ENCODE measurements at places on chromosomes 2 and 18.
A peak's percentile ranks its signal among the peaks of the same experiment; 100 is the strongest.

DNA sequence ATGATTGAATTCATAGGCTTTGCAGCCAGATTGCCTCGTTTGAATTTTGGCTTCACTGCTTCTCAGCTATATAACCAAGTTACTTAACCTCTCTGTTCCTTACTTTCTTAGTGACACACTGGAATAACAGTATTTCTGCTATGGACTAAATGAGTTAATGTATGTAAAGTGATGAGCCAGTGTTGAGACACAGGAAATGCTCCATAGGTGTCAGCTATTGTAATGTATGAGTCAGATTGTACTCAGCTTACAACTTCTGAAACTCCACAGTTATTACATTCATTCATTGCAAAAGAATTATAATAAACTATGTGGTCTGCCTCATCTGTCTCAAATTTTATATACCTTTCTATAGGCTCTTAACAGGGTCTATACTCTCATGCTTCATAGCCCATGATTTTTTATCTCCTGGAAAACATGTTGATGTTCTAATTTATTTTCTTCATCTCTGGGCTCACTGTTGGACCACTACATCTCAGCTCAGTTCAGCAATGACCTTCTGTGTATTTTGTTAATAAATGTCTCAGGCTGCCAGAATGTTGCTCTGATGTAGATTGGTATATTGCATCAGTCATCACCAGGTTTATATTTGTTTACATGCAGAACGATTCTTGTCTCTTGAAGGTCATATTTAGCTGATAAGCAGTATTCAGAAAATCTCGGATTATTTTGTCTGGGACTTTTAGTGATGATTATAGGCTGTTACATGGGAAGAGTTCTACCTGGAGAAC is 76.2 kb downstream of the MAP3K20 start:
- peak; percentile 61 for DNase-seq

- no peak for DNase-seq
Measured at GRCh38 chr2:109204412-109204811, 75.4 kb downstream of the SH3RF3 start.

DNA sequence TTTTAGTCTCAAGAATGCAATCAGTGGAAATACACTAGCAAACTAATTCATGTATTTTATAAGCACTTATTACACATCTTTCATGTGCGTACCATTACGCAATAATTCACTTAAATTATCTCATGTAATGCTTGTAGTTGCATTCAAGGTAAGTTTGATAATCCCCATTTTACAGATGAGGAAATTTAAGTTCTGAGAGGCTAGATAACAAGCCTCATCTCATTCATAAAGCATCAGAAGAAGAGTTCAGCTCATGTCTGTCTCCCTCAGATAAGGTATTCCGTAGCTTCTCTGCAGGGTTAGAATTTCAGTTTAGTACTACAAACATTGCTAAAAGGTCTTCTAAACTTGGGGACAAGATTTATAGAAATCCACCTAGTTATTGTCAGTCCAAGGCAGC is 47.8 kb downstream of the HNMT start:
- DNase-seq, result no peak

GRCh38 chr2:188201639-188202038 is 90.0 kb upstream of the GULP1 start:
- DNase-seq, result no peak

GRCh38 chr18:33755931-33756560 is 178.0 kb downstream of the ASXL3 start:
- peak; percentile 95 for DNase-seq

- no peak for DNase-seq
Measured at GRCh38 chr2:240649331-240649730, 24.1 kb downstream of the GPR35 start.

- no peak for DNase-seq
Measured at GRCh38 chr2:805664-806063, 128.5 kb upstream of the TMEM18 start.

DNA sequence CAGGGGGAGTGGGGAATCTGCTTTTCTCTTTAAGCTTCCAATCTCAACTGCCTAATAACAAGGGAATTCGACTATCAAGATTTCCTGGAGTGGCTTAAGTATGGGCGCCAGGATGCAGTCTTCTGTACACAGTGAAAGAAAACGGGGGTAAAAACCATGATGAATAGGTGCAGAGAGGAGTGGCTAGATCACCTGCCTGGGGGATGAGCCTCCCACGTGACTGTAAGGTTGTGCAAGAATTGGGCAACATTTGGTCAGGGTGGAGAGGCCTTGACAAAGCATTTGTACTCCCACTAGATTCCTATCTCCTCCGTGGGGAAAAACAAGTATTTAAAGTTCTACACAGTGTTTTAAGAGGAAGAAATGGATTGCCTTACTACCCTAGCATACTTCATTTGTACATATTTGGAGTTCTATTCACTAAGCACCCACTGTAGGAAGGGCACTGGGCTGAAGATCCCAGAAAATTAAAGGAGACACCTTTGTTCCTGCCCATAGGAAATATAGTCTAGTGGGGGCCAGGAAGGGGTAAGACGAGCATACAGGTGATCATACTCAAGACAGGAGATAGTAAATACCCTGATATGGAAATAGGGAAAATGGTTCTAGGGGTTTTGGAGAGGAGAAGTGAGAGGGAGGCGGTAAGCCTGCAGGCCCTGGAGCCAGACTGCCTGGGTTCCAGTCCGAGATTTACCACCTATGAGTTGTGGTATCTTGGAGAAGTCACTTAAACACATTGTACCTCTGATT is 29.2 kb downstream of the EPAS1 start:
- DNase-seq, result no peak

GRCh38 chr18:79545255-79545654 is 134.3 kb upstream of the CTDP1 start:
- DNase-seq, result no peak

GRCh38 chr18:37270038-37270665 is 295.4 kb downstream of the CELF4 start:
- DNase-seq, result peak; percentile 36

DNA sequence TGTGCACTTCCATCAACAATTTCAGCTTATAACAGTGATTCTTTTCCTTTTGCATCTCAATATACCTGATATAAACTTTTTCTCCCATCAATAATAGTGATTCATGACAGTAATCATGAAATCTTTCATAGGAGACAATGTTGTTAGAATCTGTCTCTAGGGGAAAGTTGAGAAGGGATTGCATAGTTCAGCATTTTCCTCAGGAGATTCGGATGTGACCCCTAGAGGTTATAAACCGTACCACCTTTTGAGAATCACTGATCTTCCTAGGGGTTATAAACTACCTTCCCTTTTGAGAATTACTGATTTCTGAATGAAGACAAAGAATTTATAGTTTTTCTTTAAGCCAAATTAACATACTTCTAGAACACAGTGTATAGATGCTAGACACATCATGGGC is 53.0 kb upstream of the GALNT3 start:
- no peak for DNase-seq

- DNase-seq, result no peak
Measured at GRCh38 chr2:55047677-55048299, 2.5 kb downstream of the RTN4 start.

DNA sequence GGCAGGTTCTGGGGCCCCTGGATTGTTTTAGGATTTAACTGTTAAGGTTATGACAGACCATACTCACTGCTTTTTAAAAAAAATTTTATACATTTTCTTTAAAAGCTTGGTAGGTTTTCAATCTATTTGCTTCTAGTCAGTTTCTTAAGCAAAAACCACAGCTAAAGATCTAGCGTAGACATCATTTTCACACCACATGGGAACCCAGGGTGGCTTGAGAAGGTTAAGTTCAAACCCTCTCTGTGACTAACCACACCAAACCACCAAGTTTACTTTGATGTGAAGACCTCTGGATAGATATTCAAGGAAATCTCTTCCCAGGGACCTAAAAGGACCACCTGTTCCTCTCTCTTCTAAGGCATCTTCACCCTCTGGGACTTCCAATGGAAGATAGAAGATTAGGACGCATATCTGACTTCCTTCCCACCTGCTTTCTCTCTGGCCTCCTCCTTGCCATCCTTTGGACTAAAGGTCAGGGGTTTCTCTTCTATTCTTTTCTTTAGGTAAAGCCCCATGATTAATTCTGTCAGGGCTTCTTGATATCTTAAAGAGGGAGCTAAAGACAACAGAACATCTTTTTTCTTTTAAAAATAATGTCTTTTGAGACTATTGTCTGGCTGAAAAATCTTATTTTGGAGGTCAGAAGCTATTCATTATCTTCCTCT is 32.3 kb downstream of the FOSL2 start:
- DNase-seq, result no peak

GRCh38 chr2:6948677-6949351 is 31.6 kb downstream of the RNF144A start:
- no peak for DNase-seq

- no peak for DNase-seq
Measured at GRCh38 chr2:1771626-1772280, 27.4 kb upstream of the PXDN start.

DNA sequence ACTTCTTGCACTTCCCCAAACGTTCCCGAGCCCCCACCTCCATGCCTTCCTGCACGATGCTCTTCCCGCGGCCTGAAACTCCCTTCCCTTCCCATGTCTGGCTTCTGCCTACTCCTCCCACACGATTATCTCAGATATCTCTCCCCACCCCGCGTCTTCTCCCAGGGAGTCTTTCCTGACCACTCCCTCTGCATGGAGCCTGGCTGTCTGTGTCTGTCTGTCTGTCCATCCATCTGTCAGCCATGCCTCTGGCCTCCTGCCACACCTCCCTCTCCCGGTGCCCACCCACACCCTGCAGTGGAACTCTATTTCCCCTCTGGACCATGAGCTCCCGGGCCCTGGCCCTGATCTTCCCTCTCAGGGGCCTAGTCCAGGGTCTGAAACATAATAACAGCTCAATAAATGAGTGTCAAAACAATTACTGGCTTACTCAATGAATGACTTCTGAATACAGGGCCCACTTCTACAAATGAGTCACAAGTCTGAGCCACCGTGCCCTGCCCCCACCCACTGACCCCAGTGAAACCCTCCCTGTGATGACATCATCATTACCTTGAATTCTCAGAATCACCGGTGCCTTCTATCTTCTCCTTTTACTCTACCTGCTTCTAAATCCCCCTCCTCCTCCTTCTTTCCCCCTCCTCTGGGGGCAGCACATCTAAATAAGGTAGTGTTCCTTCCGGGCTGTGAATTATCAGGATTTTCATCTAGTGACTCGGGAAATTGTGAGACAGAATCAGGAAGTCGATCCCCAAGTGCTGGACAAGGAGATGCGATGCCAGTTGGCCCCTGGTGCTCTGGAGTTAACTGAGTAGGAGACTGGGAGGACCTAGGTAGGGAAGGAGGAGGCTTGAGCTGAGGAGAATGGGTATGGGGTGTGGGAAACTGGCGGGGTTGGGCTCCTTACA is 46.1 kb upstream of the PLB1 start:
- DNase-seq, result peak; percentile 61

- DNase-seq, result peak; percentile 74
Measured at GRCh38 chr18:61400716-61401115, 67.5 kb downstream of the CDH20 start.

DNA sequence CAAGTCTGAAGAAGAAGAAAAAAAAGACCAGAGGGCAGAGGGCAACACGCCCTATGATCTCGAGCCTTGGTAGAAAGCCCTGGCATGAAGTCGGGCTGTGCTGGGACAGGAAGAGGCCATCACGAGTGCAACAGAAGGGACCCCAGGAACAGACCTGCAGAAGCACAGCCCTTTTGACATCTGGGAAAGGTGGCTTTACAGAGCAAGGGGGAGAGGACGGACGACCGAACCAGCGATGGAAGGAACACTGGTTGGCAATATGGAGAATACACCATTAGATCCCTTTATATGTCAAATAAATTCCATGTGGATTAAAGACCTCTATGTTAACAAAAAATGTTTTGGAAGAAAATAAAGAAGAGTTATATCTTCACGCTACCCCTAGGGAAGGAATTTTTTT is 10.7 kb downstream of the KIF1A start:
- DNase-seq, result no peak

DNA sequence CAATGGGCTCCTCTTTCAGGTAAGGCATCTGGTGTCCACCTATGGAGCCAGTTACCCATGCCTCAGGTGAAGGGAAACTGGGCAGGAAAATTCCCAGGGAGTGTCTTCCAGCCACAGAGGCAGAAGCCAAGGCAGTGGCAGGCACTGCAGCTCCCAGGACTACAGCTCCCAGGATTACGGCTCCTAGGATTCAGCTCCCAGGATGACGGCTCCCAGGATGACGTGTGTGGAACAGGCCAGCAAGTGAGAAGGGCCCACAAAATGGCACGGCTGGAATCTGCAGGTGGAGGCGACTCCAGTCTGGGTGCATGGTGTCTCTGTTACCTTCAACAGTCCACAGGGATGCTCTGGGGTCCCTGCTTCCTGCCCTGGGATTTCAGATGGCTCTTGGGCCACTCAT is 92.1 kb downstream of the PTGR3 start:
- no peak for DNase-seq

DNA sequence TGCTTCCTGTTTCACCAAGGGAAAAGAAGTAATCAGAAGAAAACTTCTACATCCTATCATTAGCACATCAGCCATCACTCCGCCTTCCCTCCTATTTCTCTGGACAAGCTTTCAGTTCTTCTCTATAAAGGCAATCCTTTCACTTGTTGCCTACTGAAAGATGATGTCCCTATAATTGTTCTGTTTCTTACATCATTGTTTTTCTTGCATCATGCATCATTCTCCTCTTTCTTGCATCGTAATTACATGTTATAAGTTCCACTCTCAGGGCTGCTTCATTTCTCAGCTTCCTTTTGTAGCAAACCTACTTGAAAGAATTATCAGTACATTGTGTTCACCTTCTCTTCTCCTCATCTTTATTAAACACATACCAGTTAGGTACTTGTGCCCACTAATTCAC is 7.2 kb downstream of the SLC30A6 start:
- DNase-seq, result no peak

GRCh38 chr2:81734981-81735380 is 1430.4 kb upstream of the LRRTM1 start:
- DNase-seq, result no peak

DNA sequence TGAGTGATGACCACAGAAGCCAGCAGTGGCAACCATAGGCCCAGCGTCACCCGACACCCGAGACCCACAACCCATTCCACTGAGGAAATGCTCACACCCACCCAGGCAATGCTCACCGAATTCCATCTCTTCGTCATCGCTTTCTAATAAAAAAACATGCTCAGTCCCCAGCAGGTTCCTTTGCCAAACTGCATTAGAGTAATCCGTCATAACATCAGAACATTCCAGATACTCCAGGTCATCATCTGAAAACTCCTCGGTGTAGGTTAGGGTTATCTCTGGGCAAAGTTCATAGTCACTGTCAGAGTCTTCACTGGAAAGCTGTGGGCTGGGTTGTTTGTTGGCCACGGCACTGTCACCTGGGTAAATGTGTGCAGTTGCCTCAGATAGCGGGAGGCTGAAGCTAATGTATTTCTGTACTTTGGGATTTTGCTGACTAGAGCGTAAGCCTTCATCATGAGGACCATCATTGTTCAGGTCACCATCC is 49.3 kb downstream of the ALPK2 start:
- DNase-seq, result peak; percentile 87

GRCh38 chr2:128446049-128446873 is 127.6 kb upstream of the HS6ST1 start:
- no peak for DNase-seq

All from brain microvascular endothelial cell (primary cell).